ENCODE measurements at places on chromosomes 16 and 17.

DNA sequence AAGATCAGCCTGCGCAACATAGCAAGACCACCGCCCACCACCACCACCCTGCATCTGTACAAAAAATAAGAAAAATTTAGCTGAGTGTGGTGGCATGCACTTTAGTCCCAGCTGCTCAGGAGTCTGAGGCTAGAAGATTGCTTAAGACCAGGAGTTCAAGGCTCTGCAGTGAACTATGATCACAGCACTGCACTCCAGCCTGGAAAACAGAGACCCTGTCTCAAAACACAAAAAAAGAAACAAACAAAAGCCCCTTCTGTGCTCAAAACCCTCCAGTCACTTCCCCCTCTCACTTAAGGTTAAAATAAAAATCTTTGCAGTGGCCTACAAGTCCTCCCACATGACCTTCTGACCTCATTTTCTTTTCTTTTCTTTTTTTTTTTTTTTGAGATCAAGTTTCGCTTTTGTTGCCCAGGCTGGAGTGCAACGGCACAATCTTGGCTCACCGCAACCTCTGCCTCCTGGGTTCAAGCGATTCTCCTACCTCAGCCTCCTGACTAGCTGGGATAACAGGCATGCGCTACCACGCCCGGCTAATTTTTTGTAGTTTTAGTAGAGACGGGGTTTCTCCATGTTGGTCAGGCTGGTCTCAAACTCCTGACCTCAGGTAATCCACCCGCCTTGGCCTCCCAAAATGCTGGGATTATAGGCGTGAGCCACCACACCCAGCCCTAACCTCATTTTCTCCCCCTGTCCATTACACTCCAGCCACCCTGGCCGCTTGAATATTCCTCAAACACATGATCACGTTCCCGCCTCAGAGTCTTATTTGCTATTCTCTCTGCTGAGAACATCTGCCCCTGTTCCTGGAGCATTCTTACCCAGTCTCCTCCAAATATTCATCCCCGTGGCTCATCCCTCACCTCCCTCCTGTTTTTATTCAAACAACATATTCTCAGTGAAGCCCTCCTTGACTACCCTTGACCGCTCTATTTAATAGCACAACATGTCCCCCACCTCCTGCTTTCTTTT is 126.6 kb upstream of the MED13 start:
- DNase-seq: no peak

- DNase-seq: no peak
Measured at GRCh38 chr17:67679721-67680120, 38.0 kb upstream of the NOL11 start.

DNA sequence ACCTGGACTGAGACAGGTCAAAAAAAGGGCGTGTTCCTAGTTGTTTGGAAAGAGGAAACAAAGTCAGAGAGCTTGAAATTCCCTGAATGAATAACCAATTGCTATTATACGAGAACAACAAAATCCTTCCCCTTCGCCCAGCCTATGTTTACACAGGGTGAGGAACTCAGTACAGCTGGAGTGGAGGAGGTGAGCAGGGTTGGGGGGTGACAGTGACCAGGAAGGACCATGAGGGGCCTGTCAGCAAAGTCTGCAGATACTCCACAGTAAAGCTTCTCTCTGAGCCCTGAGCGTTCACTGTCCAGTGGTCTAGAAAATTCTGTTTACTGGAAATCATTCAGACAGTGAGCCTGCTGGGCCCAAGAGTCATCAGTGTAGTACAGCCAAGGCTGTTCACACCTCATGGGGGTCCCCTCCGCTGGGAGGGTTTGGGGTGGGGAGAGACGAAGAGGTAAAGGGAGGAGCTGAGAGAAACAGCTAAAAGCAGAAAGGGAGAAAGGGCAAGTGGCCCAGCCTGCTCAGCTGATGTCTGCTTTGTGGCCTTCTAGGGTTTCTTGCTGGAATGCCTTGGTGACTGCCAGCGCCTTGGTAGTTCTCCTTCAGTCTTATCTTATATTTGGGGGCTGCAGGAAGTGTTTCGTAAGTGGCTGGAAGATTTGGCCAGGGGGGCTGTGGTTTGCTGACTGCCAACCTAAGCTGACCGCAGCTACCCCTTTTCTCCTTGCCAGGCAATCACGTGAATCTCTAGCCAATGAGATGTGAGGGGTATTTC is 5.7 kb downstream of the DUSP3 start:
- peak; percentile 63 for DNase-seq

DNA sequence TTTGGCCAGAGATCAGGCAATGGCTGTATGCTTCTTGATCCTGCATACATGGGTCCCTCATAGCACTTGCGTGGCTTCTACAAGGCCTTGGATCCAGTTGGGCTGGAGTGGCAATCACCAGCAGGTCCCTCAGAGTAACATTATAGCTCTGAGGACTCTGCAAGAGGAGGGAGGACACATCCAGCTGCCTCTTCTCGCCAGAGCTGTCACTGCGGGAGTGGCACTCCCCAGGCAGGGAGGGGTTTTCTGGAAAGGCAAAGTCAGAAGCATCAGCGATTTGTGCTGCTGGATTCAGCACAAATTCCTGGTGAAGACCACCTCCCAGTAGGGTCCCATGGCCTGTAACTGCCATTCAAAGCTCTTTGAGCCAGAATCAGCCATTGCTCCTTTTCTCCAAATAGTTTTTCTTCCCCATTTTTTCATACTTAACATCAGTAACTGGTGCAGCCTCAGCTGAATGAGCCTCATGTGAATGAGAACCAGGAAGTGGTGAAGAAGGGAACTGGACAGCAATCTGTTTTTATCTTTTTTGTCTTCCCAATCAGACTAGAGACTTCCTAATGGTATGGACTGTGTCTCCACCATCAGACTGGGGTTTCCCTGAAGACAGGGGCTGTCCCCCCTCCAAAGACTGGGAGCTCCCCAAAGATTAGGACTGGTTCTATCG is 40.6 kb upstream of the HOXB13 start:
- DNase-seq: no peak

DNA sequence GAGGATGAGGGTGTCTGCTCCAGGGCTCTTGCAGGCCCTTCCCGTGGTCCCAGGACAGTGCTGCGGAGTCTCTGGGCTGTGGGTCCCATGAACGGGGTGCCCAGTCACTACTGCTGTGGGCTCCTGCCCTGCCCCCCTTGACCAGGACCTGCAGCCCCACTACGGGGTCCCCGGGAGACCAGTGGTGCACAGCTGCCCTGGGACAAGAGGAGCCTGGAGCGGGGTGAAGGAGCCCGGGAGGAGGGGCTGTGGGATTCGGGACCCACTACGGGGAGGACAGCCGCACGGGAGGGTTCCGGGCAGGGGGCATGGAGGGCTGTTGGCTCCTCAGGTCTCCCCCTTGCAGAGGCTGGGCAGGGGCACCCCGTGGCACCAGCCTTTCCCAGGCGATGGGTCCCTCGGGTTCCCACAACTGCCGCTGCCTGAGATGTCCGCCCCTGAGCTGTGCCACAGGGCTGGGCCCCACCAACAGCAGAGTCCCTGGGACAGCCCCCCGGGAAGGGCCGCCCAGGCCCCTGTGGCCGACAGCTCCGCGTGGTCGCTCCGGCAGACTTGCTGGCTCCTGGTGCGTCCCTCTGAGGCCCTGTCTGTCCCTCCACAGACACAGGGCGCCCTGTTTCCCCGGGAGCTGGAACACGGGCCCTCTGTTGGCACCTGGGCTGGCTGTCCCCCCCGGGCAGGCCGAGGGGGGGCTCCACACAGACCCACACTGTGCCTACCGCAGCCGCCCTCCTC is 52.1 kb upstream of the GNG13 start:
- peak; percentile 53 for DNase-seq

DNA sequence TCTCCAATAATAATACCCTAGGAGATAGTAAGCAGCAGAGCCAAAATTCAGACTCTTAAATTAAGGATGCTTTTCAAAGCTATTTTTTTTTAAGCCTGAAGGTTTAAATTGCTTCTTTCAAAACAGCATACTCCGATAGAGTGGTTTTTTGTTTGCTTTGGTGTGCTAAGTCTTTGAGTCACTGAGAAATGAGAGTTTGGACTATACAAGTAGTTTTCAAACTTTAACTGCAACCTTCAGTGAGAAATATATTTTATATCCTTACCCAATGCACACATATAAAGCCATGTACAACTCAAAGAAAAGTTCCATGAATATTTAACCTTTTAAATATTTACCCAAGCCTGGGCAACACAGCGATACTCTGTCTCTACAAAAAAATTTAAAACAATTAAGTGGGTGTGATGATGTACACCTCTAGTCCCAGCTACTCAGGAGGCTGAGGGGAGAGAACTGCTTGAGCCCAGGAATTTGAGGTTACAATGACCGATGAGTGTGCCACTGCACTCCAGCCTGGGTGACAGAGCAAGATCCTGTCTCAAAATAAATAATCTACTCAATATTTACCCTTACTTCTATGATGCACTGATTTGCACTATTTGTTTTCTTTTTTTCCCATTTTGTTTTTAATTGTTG is 19.2 kb downstream of the DCUN1D3 start:
- no peak for DNase-seq

GRCh38 chr17:218432-219110 is 37.1 kb upstream of the DOC2B start:
- no peak for DNase-seq

- DNase-seq: no peak
Measured at GRCh38 chr16:82470016-82470415, 156.8 kb upstream of the CDH13 start.

- peak; percentile 47 for DNase-seq
Measured at GRCh38 chr17:42436391-42436790, 13.3 kb upstream of the CAVIN1 start.

DNA sequence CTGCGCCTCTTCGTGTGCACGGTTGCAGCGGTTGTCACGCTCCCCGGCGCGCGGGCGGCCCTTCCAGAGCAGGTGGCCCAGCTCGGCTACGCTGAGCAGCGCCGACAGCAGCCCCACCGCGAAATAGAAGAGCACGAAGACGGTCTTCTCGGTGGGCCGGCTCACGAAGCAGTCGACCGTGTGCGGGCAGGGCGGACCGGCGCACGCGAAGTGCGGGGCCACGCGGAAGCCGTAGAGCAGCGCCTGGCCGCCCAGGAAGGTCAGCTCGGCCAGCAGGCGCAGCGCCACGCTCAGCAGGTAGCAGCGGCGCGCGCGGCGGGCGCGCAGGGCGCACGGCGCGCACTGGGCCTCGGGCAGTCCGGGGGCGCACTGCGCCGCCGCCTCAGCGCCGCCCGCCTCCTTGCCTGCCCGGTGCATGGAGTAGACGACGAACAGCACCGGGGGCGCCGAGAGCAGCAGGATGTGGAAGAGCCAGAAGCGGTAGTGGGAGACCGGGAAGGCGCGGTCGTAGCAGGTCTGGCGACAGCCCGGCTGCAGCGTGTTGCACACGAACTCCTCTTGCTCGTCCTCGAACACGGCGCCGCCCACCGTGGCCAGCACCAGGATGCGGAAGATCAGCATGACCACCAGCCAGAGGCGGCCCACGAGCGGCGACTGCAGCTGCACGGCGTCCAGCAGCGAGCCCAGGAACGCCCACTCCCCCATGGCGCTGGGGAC is 1.3 kb downstream of the GJD3 start:
- DNase-seq: peak; percentile 77

- DNase-seq: peak; percentile 81
Measured at GRCh38 chr17:2090804-2091534, 36.1 kb downstream of the HIC1 start.

- peak; percentile 47 for DNase-seq
Measured at GRCh38 chr16:19289811-19290485, 4.4 kb downstream of the CLEC19A start.

All from right cardiac atrium (tissue), 5 donors.